GM03348 (cell line): ENCODE measurements at places on chromosomes 2 and 18.

DNA sequence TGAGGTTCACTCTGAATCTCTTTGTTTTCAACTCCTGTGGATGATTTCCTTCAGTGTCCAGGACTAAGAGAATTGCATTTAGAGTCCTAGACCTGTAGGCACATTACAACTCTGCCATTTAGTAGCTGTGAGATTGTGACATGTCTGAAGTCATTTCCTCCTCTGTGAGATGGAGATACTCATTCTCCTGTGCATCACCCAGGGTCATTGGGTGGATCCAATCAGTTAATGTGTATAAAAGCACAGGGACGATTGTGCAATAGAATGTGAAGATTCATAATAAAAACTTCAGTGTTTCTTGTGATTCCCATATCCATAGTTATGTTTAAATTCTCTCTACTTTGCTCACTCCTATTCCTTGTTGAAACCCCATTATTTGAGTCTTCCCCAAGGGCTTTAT lies 113.6 kb downstream of the DIS3L2 start:
- peak; percentile 20 for DNase-seq

DNA sequence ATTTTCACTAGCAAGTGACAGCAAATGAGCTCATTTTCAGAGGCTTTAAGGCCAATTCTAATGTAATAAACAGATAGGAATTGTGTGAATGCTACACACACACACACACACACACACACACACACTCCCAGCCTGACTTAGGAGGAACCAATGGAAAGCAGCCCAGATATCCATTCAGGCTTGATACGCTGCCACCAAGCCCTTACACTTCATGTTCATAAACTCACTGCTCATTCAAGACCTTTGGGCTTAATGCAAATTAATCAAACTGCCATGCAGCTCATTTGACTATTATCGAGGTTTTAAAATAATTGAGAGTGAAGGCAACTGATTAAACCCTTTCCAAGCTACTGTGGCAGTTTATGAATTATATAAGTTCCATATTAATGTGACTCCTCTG lies 298.9 kb upstream of the NCKAP5 start:
- DNase-seq, result no peak

DNA sequence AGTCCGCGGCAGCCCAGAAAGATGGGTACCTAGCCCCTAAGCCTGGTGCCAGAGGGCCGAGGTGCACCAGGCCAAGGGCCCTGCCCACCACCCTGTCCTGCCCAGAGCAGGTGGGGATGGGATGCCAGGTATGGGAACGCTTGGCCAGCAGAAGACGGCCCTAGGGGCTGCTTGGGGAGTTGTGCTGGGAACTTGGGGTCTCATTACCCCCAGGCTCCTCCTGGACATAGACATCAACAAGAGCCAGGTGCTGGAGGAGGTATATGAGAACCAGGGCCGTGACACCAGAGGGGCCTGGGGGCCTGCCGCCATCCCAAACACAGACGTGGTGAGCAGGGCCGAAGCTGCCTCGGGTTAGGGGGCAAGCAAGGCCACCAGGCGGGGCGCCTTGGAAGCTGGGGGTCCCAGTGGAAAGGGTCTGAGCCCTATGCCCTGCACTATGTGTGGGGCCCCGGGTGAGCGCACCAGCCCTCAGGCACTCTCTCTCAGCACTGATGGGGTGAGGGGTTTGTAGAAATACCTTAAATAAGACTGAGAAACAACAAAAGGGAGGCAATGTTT lies 46.9 kb downstream of the FER1L5 start:
- DNase-seq, result no peak

GRCh38 chr2:24421668-24422067 lies 61.3 kb upstream of the ITSN2 start:
- DNase-seq, result peak; percentile 40

- peak; percentile 58 for DNase-seq
Observed at GRCh38 chr2:150630587-150631235, 143.2 kb upstream of the RND3 start.

- DNase-seq, result peak; percentile 3
Observed at GRCh38 chr2:147198651-147199171, 646.1 kb upstream of the ACVR2A start.

GRCh38 chr2:126029316-126029715 lies 626.6 kb upstream of the GYPC start:
- no peak for DNase-seq

GRCh38 chr2:212871597-212871996 lies 279.8 kb downstream of the IKZF2 start:
- no peak for DNase-seq

GRCh38 chr2:226334981-226335720 lies 464.5 kb downstream of the IRS1 start:
- DNase-seq, result no peak

DNA sequence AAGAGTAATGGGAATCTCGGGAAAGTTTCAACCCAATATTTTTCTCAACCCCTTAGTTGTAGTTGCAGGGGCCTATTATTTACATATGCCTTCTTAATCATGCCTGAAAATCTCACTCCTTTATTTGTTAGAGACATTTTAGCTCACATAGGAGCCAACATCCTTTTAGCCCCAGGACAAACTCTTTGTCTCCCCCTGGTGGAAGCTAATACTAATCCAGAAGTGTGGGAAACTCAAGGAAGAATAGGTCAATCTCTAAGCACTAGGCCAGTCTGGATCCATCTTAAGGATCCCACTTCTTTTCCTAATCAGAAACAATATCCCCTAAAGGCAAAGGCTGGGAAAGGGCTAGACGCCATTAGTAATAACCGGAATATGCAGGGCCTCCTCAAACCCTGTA lies 550.9 kb upstream of the PKDCC start:
- DNase-seq, result no peak

DNA sequence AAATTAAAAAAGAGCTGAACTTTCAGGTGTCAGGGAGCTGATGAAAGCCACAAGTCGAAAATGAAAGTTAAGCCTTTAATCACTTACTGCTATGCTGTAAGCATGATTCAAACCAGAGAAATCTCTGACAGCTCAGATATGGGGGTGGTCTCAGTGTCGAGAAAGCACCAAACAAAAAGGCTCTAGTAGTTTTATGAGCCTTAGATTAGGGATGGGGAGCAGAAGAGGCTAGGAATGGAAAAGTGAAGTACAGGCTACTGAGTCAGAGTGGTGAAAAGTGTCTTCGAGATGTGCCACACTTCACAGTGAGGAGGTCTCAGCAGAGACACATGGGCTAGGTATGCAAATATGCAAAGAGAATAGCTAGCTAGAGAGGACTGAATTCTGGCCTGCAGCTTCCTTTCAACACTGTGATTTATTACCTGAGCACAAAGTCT lies 482.2 kb downstream of the SPAG16 start:
- DNase-seq, result peak; percentile 23

DNA sequence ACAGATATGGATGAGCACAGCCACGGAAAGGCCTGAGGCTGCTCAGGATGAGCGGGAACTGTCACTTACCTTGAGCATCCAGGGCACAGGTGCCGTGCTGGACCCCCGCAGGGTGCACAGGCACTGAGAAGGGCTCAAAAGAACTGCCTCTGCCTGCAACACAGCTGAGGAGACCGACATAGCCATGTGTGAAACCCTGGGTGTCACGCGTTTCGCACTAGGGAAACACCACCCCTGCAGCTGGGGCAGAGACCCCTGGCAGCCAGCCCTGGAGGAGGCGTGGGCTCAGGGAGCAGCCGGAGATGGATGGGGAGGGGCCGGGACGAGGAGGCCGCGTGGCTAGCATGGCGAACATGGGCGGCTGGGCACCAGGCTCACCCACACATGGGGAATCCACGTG lies 228.9 kb downstream of the EIPR1 start:
- DNase-seq, result no peak

DNA sequence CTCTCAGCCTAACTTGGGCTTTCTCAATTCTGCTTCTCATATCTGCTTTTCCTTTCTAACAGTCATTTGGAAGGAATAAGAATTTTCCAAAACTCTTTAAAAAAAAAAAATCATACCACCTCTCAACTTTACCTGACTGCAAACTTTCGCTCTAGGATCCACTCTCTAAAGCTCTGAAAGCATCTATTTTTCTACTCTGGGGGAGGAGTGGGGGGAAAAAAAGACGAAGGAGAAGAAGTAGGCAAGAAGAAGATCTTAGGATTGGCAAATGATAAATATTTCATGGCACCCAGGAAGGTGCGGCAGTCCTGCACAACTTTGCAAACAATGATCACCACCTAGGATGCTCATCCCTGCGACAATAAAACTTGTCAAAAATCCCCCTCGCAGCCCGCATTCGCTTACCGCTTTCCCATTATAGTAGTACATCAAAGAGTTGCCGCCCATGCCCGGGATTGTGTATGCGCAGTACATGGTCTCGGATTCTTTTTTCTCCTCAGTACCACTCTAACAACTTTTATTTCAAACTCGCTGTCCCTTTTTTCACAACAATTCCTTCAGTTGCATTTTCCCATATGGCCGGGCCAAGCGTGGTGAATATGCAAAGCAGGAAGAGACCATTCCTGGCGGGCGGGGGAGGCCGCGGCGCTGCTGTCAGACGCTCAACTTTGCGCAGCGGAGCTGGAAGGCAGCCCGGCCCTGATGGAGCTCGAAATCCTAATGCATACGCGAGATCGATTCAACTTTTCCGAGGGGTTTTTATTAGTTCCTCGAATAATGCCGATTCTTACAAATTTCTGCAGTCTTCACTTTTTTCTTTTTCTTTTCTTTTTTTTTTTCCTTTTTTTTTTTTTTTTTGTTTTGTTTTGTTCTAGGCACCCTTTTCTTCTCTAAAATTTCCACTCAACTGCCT lies 266.5 kb downstream of the TCF4 start:
- peak; percentile 70 for DNase-seq

DNA sequence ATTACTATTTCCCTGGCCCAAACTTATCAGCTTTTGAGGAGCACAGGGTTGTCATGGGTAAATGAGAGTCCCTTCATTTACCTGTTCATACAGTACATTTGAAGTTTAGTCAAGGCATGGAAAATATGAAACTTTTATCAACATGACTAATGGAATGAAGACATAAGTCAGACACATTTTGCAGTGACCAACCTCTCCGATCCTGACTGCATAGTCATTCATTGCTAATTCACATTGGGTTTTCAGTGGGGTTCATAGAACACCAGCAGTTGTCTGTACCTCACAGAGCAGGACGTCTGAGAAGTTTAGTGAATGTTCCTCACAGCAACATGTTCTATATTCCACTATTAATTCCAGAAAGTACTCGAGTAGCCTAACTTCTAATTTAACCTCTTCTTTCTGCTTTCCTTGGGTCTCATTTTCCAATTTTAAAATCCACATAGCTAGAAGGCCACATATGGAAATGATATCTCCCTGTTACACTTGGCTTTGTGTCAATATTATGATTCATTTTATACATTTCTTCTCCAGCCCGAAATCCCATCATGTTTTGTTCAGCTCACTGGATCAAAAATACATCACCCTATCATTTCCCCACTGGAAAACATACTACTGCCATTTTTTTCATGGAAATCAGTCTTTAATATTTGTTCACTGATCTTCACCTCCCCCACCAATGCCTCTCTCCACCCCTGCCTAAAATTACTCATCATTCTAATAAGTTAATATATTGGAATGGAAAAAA lies 65.9 kb downstream of the CDH20 start:
- peak; percentile 41 for DNase-seq

DNA sequence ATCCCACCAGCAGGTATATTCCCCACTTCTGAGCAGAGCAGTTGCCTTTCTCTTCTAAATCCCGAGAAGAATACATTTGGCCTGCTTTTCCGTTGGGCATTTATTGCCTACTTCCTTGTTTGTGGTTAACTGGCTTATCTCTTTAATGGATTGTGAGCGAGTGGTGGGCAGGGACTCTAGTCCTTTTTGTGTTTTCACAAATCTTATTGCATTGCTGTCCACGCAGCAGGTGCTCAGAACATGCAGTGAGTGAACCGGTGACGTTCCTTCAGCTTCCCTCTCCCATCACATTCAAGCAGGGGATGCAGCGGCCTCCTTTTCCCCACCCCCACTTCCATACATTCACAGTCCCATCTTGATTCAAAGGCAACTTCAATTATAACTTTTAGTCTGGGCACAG lies 28.9 kb upstream of the GAREM2 start:
- no peak for DNase-seq

DNA sequence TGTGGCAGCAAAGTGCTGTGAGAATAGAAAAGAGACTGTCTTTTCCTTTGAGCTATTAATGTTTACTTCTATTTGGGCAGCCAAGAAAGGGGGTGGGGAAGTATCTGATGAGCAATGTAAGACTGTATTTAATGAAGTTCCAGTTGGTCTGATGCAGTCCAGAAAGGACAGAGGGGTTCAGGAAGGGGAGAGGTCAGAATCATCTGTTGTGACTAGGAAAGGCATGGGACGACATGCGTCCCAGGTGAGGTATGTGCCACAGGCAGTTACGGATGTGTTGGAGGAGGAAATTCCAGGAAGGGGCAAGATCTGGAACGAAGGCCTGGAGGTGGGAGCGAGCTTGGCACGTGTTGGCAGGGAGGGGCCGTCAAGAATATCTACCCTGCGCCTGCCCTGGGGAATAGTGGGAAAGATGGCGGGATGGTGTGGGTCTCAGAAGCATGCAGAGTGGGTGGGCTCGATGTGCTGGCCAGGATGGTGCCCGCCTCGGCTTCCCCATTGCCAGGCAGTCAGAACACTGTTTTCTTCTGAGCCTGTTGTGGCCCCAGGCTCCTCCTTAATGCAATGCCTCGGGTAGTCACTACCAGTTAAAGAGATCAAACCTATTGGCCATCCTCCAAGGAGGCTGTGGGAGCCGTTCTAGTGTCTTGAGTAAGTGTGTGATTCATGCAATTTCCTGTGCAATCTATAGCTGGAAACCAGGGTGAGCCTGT lies 57.8 kb upstream of the TXNDC2 start:
- peak; percentile 90 for DNase-seq

GRCh38 chr18:62663731-62664336 lies 51.5 kb upstream of the PHLPP1 start:
- peak; percentile 18 for DNase-seq

GRCh38 chr2:183283209-183283608 lies 159.0 kb downstream of the NUP35 start:
- DNase-seq, result no peak

DNA sequence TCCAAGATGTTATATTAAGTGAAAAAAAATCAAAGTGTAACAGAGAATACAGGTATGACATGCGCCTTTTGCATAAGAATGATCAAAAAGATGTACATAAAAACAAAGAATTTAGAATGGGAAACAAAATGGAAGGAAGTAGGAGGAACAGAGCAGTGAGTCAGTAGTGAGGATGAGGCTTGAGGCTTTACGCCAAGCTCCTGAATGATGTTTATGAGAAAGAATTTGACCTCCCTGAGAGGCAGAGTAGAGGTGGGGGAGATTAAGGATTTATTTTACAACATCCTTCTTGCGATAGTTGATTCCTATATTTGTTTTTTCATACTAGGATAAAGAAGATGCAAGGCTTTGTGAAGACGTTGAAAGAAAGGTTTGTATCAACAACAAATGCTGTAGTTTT lies 81.4 kb downstream of the DCDC2C start:
- DNase-seq, result peak; percentile 65

- peak; percentile 80 for DNase-seq
Observed at GRCh38 chr18:9673296-9674251, 34.5 kb upstream of the RAB31 start.

- DNase-seq, result no peak
Observed at GRCh38 chr2:199144036-199144435, 313.7 kb downstream of the SATB2 start.

GRCh38 chr2:131034122-131035051 lies 58.9 kb downstream of the FAM168B start:
- peak; percentile 80 for DNase-seq
